ENCODE measurements at places on chromosomes 16 and 17. TPM values are rescaled to one million over a fixed set of nuclear protein-coding genes. Genes with fewer than 3 reads are reported as not detected.

The PIPOX gene
- 2.0 TPM for total RNA-seq

The SLC16A11 gene
- total RNA-seq: 0.15 TPM

The DHODH gene
- total RNA-seq: 11.4 TPM

The HASPIN gene
- 26.9 TPM for total RNA-seq

The PRDM7 gene
- not detected for total RNA-seq

Measured in T-helper 1 cell treated with Interleukin-12 subunit alpha and Interleukin-12 subunit beta and Interleukin-4 antibody, amounts not matched to agents 30 ng/mL and 1 ng/mL, for 36 hours (primary cell).